ENCODE measurements at places on chromosomes 5 and 9. TPM values are rescaled to one million over a fixed set of nuclear protein-coding genes. Genes with fewer than 3 reads are reported as not detected.
A peak's percentile ranks its signal among the peaks of the same experiment; 100 is the strongest.

GRCh38 chr9:126626127-126626925 lies 12.6 kb downstream of the LMX1B start:
- no peak for DNase-seq

DNA sequence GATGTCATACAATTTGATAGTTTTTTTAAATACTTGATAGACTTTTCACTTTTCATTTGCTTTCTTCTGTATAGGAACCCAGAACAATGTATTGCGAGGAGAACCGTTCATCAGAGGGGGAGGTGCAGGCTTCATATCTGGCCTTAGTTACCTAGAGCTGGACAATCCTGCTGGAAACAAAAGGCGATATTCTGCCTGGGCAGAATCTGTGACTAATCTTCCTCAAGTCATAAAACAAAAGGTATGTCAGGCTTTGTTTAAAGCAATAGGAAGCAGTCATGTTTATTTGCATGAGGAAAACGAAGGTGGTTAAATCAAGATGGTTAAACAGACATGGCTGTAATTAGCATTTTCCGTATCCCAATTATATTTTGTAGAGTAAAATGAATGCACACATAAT lies 46.0 kb downstream of the C7 start:
- no peak for DNase-seq

DNA sequence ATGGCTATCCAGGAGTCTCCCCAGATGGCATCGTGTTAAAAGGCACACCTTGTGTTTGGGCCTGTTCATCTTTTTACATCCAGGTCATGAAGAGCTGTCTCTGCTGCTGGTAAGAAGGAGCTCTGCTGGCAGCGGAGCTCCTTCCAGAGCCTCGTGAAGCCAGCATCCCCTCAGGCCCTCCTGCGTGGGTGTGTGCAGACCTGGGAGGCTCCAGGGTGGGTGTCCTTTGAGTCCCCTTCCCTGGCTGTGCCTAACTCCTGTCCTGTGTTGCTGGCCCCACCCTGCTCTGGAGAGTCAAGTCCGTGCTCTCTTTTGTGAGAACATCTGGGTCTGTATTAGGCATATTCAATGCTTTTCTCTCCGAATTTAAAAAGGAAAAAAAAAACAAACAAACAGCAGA lies 149.6 kb upstream of the IRX2 start:
- no peak for DNase-seq

GRCh38 chr5:53403758-53404157 lies 76.7 kb upstream of the FST start:
- DNase-seq = no peak

DNA sequence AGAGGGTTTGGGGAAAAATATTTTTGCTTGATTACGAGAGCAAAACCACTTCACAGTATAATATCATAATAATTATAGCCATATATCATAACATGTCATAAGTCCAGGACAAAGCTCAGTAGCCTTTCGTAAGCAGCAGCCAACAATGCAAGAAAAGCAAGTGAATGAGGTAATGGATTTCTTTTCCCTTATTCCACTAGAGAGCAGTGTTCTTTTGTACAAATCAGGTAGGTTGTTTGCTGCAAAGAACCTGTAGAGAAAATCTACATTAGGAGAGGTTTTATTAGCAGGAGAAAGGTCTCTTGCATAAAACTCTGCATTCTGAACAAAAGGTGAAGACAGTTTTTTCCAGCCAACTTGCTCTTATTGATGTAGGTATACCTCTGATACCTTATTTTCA lies 1033.4 kb downstream of the TLE4 start:
- peak; percentile 22 for DNase-seq

- DNase-seq = peak; percentile 11
Measured at GRCh38 chr9:103867886-103868285, 226.2 kb upstream of the SMC2 start.

DNA sequence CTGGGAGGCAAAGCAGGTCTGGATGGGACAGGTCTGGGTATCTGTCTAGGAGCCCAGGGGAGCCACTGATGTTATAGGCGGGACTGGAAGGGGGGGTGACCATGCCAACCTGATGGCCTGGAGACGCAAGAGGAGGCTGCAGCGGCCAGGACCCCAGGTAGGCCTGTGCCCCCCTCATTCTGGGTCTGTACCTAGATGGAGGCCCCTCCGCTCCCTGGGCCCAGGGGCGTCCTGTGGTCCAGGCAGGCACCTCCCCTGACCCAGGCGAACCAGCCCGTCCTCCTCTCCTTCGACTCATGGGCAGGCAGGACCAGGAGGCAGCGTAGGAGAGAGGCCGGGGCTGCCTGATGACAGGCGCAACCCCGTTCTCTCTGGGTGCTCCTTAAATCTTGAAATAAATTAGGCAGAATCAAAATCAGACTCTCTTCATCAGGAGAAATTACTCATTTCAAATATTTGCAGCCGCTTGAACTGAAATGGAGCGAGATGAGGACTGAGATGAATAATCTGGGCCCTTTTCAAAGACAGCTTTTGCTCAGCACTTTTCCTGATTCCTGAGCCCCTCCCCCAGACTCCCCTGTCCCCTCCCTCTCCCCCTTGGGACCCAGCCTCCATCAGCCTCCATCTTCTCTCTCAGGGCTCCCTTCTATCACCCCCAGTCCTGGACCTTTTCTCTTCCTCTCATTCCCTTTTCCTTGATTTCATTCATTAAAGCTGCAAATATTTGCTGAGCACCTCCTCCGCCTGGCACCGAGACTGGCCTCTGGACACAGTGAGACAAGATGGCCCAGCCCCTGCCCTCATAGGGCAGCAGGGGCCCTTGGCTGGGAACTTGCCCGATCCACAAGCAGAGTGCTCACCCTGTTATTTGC lies 46.8 kb upstream of the IER5L start:
- no peak for DNase-seq

GRCh38 chr9:10525972-10526371 lies 86.8 kb downstream of the PTPRD start:
- DNase-seq = no peak

- DNase-seq = peak; percentile 68
Measured at GRCh38 chr9:124022201-124023121, 10.9 kb downstream of the LHX2 start.

- peak; percentile 79 for DNase-seq
Measured at GRCh38 chr5:157602505-157602904, 26.9 kb upstream of the ADAM19 start.

DNA sequence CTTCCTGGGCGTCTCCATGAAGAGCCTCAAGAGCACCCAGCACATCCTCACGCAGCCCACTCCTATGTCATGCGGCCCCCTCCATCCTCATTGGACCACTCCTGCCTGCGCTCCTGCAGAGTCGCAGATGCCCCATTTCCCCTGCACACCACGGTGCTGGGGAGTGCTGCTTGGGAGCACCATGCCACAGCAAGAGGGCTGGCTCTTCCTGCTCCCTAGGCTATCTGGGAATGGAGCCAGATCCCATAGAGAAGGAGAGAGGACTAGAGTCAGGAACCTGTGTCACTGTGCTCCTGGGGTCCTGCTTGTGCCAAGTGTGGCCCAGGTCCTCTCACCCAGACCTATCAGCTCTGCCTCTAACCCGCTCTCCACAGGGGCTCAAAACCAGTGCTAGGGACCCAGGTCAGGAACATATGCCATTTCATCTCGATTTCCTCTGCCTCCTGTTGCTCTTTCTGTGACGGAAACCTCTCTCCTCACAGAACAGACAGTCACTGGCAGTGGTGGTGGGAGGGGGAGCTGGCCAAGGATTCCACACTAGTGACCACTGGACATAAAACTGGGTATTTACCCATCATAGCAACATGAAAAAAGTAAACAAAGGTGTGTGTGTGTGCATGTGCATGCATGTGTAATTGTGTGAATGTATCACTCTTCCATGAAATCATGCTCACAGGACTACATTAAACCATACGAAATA lies 178.4 kb downstream of the TTLL11 start:
- DNase-seq = no peak

- DNase-seq = peak; percentile 24
Measured at GRCh38 chr9:121748074-121748473, 96.6 kb downstream of the DAB2IP start.

GRCh38 chr5:35815089-35815936 lies 41.4 kb upstream of the IL7R start:
- no peak for DNase-seq

The NANS gene
- 44.7 TPM for total RNA-seq

The PHF24 gene
- under 0.01 TPM for total RNA-seq

The TSSK1B gene
- total RNA-seq = 3.8 TPM

The C9orf43 gene
- total RNA-seq = 0.83 TPM

The SLC24A2 gene
- not detected for total RNA-seq

The ACSL6 gene
- total RNA-seq = 0.33 TPM

The ANKRD20A1 gene
- total RNA-seq = 0.82 TPM

The PNPLA7 gene
- total RNA-seq = 1.2 TPM

The CER1 gene
- total RNA-seq = not detected

The RNF183 gene
- not detected for total RNA-seq

The HCN1 gene
- total RNA-seq = not detected
